Fibroblast of villous mesenchyme (primary cell): ENCODE measurements at places on chromosomes 11 and 22. TPM values are rescaled to one million over a fixed set of nuclear protein-coding genes. Genes with fewer than 3 reads are reported as not detected.

- DNase-seq, result no peak
These were observed 1.5 kb upstream of the APOBEC3A start for GRCh38 chr22:38955926-38956325.

DNA sequence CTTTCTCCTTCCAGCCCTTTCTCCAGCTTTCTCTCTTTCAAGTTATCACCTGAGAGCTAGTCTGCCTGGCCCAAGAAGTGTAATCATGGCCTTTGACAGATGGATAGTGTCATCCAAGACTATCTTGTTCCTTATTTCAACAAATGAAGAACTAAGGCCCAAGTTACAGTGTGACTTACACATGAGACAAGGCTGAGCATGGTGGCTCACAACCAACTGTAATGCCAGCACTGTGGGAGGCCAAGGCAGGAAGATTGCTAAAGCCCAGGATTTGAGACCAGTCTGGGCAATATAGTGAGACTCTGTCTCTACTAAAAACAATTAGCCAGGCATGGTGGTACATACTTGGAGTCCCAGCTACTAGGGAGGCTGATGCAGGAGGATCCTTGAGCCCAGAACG is 3.7 kb upstream of the RANGAP1 start:
- DNase-seq, result no peak

DNA sequence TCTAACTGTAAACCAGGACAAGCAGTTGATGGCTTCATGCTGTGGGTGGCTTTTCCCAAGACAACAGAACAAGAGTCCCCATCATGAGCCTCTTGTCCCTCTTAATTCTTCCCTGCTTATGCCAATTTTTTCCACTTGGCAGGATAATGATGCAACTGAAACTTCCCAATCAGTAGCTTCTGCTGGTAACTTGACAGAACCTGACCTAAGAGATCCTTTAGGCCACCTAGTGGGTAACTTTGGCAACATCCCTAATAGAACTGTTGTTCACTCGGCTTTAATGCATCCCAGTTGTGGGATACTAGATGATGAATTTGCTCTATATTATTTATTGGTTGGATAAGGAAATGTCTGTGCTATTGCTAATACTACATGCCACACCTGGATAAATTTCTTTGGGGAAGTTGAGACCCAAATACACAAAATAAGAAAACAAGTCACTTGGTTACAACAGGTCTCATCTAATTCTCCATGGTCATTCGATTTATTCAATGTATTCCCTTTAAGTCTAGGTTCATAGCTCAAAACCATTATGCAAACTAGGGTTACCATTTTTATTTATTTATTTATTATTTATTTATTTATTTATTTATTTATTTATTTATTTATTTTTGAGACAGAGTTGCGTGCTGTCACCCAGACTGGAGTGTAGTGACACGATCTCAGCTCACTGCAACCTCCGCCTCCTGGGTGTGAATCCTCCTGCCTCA is 41.4 kb upstream of the NFAM1 start:
- peak; percentile 62 for DNase-seq

The DCHS1 gene
- total RNA-seq, result 33.7 and 63.8 TPM in 2 replicates

The TIMP3 gene
- total RNA-seq, result 418 and 924 TPM in 2 replicates

DNA sequence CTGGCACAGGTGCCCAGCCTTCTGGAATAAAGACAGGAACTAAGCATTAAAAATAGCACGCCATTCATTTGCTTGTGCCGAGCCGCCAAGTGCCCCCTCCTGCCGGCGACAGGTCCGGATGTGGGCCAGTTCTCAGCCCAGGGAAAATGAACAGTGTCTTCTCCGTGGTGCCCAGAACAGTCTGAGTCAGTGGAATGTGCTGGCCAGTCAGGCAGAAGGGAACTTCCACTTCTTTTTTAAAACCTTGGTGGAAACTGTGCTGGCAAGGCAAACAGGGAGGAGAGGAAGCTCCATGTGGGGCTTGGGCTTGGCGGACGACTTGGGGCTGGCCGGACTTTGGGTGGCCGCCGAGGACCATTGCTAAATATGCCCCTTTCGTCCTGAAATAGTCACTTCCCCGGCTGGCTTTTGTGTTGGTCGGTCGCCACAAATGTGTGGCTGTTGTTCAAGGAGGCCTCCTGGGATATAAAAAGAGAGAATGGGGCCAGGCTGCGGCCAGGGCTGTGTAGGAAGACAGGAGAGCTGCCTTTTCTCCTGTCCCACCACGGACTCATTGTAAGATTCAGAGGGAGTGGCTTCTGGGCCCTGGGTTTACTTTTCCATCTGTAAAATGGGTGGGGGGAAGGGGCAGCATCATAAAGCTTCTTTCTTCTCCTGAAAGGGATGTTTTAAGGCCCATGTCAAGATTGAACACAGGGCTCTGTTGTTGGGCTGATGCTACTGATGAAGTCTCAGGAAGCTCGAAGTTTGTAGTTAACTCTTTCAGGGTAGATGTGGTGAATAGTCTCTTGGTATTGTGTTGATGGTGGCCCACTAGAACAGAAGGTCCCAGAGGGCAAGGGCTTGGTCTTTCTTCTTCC is 101.0 kb downstream of the PTPRJ start:
- DNase-seq, result no peak

- peak; percentile 63 for DNase-seq
These were observed 98.1 kb downstream of the GAB2 start for GRCh38 chr11:78319453-78319955.

The ARHGEF17 gene
- 71.2 and 78.3 TPM in 2 replicates for total RNA-seq

- peak; percentile 84 for DNase-seq
These were observed 35.3 kb downstream of the IL18 start for GRCh38 chr11:112128483-112129121.

GRCh38 chr11:27420217-27420616 is 52.4 kb downstream of the LGR4 start:
- DNase-seq, result no peak

The GAS2 gene
- total RNA-seq, result 0.64 and 1.7 TPM in 2 replicates

GRCh38 chr11:76605338-76606074 is 65.0 kb downstream of the LRRC32 start:
- no peak for DNase-seq

The SCUBE1 gene
- total RNA-seq, result not detected in 2 replicates

The OR51I1 gene
- under 0.01 TPM in 1 of 2 replicates, not detected in the other for total RNA-seq

The VPREB1 gene
- total RNA-seq, result not detected in 2 replicates

DNA sequence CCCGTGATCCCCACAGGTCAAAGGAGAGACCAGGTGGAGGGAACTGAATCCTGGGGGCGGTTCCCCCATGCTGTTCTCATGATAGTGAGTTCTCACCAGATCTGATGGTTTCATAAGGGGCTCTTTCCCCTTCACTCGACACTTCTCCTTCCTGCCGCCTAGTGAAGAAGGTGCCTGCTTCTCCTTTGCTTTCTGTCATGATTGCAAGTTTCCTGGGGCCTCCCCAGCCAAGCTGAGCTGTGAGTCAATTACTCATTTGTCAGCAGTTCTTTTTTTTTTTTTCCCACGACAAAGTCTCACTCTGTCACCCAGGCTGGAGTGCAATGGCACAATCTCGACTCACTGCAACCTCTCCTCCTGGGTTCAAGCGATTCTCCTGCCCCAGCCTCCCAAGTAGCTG is 1530.4 kb downstream of the BRD1 start:
- no peak for DNase-seq

DNA sequence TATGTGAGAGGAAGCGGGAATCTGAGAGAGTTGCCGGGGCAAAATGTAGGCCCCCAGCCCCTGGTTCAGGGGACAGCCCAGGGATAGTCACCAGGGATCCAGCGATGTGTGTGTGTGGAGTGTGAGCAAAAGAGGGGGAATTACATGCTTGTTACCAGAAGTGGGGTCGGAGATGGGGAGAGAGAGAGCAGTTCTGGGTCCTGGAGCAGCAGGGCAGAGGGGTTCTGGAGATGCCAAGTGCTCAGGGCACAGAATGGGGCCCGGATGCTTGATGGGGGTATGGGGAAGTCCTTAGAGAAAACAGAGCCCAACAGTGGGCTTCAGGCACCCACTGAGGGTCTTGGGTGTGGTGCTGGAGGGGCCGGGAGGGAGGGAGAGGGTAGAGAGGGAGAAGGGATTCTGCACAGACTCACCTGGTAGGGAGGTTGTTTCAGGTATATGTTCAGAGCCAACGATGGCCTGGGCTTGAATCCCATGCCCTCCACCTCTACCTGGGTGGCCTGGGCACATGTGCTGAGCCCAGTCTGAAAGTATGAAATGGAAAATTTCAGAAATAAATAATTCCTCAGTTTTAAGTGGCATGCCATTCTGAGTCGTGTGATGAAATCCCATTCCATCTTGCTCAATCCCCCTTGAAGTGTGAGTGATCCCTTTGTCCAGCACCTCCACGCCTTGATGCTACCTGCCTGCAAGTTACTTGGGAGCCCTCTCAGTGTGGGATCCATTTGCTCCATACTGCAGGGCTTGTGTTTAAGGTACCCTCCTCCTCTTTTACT is 12.4 kb downstream of the SMIM38 start:
- DNase-seq, result peak; percentile 19

GRCh38 chr11:72292106-72292785 is 48.3 kb upstream of the PHOX2A start:
- no peak for DNase-seq

DNA sequence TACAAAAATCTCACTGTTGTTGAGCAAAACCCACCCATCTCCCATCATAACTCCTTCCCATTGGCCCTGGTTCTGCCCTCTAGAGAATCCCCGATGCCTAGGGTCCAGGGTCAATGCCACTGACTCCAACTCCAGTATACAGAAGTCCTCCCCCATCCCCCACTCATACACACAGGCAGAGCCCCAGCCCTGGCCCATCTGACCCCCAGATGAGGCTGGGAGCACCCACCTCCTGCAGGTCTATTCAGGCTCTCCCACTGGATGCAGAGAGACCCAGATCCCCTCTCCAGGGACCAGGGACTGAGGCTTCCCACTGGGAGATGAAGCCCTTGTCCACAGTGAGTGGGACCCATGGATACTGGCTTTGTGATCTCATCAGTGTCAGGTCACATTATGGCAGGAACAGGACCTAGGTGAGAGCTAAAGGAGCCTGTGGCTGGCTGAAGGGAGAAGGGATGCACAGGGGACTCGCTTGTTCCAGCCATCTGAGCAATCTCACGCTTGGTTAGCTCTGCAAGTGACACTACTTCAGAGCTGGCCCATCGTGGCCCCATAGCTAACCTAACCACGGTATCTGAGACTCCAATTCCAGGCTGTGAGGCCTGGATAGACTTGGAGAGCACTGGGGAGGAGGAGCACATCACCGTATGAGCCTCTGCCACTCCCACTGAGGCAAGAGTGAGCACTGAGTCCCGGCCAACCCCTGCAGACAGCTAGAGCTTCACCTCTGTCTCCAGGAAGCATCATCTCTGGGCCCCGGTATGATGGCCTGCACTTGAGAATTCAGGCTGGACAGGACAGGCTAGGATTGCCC is 35.7 kb downstream of the TRIM29 start:
- DNase-seq, result no peak

GRCh38 chr22:23054531-23055257 is 15.6 kb upstream of the GNAZ start:
- no peak for DNase-seq

DNA sequence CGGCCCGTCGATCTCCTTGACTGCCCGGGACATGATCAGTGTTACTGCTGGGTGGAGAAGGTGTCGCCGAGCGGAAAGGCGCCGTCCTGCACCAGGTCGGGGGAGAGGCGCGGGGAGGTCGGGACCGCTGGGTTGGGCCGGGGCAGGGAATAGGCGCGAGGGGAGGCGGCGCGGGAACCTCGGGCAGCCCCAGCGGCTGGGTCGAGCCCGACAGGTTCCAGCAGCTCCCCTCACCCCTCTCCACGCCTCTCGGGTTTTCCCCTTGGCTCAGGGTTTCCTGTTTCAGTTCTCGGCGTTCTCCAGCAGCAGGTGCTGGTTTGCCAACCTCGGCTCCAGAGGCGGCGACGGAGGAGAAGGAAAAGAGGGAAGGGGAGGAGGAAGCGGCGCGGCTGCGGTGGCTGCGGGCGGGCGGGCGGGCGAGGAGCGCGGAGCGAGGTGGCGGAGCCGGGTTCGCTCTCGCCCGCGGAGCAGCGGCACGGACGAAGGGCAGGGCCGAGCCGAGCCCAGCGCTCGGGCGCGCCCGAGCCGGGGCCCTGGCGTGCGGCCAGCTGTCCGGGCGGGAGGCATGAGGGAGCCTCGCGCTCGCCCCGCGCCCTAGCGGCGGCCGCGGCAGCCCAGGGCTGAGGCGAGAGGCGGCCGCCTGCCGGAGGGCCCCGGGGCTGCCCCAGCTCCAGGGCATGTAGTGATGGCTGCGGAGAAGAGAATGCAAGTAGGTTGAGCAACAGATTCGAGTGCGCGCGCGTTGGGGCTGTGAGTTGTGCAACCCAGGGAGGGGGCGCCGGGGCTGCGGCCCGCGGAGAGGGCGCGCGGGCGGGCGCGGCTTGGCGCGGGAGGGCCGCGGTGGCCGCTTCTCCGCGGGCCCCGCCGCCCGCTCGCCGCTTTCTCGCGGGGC is at the start of gene ZC3H12C:
Gene ZC3H12C (plus strand): TSS at position 878 of the 892 bp plus-strand sequence. CDS start 20 bp downstream, outside the sequence.
- peak; percentile 88 for DNase-seq

DNA sequence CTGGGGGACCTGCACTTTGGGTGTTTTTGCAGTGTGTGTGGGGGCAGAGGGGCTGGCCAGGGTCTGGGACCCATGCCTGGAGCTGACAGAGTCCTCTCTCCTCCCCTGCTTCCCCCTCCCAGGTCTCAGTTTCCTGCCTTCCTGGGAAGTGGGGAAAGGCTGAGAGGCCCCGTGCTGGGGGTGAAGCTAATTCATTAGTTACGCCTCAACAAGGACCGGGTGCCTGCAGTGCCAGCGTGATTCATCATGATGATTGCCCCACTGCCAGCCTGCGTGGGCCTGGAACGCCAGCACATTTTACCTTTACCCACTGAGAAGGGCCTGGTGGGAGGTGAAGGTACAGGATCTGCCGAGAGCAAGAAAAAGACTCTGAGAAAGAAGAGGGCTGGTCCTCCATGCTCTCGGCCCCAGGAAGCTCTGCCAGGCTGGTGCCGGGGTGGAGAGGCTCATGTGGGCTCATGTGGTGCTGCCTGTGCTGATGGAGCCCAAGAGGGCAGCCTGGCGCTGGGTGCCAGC is 2.9 kb upstream of the LRRC10B start:
- DNase-seq, result no peak

The GAL3ST1 gene
- not detected in 2 replicates for total RNA-seq

- no peak for DNase-seq
These were observed 24.6 kb downstream of the TRAF6 start for GRCh38 chr11:36485298-36486002.

GRCh38 chr11:97361812-97362378 is 972.1 kb downstream of the JRKL start:
- DNase-seq, result no peak

- DNase-seq, result no peak
These were observed 8.3 kb downstream of the SRSF8 start for GRCh38 chr11:95074792-95075563.

The CSF2RB gene
- 2.6 and 11.2 TPM in 2 replicates for total RNA-seq

DNA sequence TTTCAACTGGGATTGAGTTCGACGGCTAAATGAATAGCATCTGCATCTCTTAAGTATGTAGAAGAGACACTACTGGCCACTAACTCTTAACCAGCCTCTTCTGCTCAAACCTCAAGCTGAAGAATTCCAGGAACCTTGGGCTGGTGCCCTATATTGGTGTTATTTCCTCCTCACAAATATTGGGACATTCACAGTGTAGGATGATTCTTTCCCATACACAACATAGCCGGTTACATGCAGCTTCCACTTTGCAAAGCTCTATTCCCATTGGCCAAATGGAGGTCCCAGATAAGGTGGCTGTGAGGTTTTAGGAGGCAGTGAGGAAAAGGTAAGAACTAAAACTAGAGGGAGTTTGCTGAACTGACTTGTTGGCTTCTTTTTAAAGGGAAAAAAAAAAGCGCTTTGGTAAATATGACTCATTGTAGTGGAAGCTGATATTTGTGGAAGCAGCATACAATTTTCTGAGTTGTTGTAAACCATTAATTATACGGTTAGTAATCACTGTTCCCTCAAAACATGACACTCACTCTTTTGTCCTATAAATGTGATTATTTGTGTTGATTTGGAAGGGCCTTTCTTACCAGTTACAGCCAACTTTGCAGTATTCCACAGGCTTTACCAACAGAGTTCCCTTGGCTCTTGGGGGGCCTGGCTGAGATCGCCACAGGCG is 17.6 kb downstream of the C22orf31 start:
- peak; percentile 59 for DNase-seq

- peak; percentile 79 for DNase-seq
These were observed 32.2 kb upstream of the PLET1 start for GRCh38 chr11:112292785-112293407.
